ENCODE measurements at places on chromosomes 2 and 18.

GRCh38 chr2:8575834-8576423 lies 105.9 kb upstream of the ID2 start:
- DNase-seq: no peak

DNA sequence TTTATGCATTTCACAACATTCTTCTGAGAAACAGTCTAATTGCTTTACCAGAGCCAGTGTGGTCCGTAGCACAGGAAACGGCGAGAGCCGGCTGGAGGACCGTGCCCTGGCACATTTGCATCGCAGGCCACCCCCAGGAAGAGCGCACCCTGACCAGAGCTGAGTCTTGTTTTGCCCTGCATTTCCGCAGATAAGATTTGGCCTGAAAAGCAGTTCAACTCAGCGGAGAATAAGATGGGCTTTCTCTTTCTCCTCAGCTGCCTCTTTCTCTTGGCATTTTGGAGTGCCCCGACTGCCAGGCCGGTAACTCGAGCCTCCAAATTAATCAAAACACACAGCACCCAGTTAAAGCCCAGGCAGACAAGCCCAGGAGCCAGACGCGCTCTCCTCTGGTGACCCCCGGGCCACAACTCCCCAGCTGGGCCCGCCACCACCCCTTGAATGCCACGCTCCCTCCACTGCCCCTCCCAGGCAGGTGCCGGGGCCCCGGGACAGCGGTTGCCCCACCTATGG lies 464 bp downstream of the COL4A4 start:
- DNase-seq: no peak

DNA sequence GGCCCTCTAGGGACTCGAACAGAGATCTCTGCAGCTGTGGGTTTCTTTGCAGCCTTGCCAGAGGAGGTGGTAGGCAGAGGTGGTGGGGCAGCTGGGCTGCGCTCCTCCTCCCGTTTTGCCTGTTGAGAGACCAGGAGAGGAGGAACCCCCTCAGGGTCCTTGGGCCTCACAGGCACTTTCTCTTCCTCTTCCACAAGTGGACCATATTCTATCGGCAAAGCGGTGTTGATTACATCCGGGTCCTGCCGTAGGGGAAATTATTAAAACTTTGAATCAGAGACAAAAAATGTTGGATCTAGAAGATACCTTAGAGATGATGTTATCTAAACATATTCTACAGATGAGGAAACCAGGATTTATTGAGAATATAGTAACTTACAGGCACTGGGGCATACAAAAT lies 78.5 kb downstream of the CLIP4 start:
- DNase-seq: no peak

GRCh38 chr2:6692819-6693218 lies 172.9 kb downstream of the CMPK2 start:
- no peak for DNase-seq

DNA sequence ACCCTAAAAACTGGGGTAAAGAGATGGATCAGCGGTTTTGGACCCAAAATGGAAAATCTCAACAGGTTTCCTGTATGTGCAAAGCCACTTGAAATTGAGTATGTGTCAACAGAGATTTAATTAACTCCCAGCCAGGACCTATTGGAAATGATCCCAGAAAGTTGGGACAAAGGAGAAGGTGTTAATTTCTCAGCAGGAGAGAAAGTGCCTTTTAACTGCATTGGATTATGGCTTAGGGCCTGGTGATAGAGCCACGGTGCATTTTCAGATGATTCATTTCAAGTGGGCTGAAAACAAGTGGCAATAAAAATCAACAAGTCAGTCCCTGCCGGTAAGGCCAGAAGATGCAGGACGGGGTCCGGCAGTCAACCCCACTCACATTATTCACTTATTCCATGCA lies 80.2 kb upstream of the BCL11A start:
- DNase-seq: no peak

GRCh38 chr18:28438381-28438780 lies 261.5 kb upstream of the CDH2 start:
- DNase-seq: no peak

DNA sequence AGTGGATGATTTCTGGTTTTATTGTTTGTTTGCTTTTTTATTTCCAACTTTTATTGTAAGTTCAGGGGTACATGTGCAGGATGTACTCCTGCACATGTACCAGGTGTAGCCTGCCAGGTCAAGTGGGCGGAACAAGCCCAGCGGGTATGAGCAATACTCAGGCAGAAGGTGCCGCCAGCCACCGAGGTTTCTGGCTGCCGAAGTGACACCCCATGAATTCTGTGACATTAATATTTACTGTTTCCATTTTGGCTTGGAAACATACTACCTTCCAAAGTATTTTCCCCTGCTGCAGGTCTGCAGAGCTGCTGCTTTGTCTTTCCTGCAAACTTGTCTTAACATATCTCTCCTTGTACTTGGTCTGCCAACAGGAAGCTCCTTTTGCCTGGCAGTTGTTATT lies 78.5 kb downstream of the PTPN4 start:
- DNase-seq: no peak

GRCh38 chr2:111219734-111220505 lies 99.2 kb downstream of the BCL2L11 start:
- DNase-seq: no peak

- no peak for DNase-seq
Measured at GRCh38 chr18:45724601-45725000, 620 bp downstream of the SLC14A1 start.

- no peak for DNase-seq
Measured at GRCh38 chr2:174877751-174878150, 113.5 kb upstream of the CHRNA1 start.

DNA sequence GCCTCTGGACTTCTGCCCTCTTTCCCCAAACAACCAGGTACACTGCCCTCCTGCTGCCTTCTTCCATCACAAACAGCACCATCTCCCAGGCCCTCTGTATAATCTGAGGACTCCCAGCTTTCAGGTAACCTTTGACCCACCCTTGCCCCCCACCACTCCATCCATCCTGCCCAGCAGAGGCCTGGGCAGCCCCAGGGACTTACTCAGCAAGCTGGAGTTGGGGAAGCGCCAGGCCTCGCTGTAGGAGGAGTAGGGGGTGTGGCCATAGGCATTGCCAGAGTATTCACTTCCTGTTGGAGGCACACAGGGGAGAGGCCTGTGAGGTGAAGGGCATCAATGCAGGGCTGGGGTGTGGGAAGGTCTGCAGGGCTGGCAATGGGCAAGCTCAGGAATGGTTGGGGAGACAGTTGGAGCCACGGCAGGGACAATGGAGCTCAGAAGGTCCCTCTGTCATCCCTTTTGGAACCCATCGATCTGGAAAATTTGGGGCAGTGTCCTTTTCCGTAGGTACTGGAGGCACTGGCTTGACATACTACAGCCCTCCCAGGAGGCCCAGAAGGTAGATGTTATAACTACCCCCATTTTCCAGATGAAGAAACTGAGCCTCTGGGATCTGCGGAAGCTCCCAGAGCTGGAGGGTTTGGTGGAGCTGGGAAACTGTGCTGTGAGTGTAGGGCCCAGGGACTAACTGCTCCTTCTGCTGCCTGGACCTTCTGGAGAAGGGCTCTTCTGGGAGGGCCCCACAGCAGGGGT lies 46.3 kb downstream of the PSD4 start:
- no peak for DNase-seq

GRCh38 chr2:64763126-64763525 lies 109.4 kb upstream of the SERTAD2 start:
- no peak for DNase-seq

DNA sequence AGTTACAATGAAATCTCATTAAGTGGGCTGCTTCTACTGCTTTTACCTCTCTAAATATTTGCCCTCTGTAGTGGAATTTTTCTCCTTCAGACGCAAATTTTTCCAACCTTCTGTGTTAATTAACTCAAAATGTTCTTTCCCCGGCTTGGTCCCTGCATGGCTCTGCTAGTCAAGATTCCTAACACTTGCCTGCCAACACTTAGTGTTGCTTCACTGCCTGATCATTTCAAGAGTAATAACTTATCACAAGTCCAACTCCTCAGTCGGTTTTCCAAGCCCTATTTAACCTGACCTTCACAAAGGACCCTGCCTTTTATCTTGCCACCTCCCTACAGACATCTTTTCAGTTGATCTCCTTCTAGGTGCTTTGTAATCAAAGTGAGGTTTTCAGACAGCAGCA lies 142.7 kb downstream of the HRH4 start:
- DNase-seq: no peak

DNA sequence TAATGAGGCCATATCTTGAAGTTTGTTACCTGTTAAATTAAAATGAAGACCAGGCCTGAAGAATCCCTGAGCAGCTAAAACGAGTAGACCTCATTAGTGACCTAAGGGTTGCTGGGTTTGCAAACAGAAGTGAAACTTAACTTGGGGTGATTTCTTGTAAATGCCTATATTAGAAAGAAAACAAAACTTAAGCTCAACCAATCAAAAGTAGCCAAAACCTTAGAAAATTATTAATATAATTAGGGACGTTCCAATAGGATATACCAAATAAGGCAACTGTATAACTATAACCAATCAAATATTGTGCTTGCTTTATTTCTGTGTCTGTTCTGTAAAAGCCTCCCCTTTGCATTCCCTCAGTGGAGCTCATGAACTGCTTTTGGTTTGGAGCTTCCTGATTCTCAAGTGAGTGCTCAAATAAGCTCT lies 137.9 kb upstream of the VRK2 start:
- no peak for DNase-seq

DNA sequence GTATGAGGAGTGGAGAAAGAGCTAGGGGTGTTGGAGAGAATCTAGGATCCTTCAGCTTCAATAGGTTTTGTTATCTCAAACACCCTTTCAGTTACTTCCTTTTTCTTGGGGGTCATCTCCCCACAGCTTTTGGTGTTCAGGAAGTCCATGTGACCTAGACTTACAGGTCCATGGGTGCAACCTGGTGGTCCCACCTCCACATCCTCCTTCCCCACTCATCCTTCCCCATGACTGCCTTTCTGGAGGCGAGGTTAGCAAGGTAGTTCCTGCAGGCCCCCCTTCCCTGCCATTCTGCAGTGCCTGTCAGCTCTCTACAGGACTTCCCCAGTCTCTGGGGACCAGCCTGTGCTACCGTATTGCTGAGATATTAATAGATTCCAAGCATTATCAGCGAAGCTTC lies 107.6 kb downstream of the TMEM17 start:
- no peak for DNase-seq

DNA sequence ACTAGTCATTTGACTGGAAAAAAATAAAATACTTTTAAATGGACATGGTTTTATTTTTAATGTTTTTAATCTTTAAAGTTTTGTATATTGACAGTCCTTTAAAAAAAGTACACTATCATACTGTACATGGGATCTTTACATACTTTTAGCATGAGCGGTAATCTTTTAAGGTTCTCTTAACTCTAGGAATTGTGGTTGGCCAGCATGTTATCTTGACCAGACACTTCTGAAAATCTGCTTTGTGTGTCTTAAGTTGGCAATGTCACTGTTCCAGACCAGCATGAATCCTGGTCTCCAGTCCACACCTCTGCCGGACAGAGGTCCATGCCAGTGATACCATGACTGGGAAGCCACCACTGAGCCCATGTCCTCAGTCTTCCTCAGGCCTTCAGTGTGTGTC lies 17.7 kb downstream of the ITGB1BP1 start:
- no peak for DNase-seq

- no peak for DNase-seq
Measured at GRCh38 chr18:30889519-30890301, 152.8 kb downstream of the DSC3 start.

DNA sequence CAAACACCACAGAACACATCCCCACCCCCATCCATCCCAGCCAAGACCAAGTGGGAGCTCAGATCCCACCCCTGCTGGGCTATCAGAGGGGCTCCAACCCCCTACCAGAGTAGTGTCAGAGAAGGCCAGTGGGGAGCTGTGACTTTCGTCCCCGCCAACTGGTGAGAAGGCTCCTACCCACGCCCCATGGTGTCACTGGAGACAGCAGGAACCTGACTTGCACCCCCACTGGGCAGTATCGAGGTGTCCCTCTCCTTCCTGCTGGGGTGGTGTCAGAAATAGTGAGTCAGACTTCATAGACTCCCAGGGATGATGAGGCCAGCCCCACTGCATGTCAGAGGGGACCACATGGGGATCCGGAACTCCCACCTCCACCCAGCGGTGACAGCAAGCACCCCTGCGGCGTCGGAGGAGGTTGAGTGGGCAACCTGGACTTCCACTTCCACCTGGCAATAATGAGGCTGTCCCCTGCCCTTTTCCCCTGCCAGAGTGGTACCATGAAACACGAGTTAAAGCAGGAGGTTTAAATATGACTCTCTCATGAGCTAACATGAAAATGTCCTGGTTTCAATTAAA lies 106.7 kb downstream of the CTIF start:
- DNase-seq: no peak

DNA sequence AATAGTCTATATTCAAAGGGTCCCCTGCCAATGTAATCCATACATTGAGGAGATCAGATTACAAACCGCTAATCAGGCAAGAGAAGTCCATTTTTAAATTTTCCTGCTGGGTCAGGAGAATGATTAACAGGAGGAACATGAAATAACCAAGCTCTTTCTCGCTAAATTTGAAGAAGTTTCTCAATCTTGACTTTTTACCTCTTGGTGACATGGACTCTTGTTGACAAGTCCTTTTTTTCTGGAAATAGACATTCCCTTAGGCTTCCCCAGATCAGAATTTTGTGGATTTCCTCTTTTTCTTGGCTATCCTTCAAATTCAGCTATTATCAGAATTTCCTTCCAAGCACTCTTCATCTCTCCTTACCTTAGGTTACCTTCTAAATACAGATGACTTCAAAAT lies 153.0 kb upstream of the LRATD1 start:
- no peak for DNase-seq

DNA sequence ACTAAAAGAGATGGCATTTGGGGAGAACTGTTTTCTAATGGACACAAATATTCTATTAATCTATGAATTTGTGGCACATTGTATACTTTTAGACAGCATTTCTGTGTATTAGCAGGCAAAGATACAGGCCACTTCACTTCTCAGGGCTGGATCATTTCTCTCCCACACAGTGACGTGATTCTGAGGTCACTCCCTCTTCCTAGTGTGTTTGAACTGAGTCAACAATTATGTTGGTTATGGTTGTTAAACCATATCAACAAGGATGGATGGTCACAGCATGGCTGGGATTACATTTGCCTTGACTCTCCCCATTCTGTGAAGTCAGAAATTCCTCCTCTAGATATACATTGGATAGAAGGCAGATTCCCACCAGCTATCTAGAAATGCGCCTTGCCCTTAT lies 11.6 kb downstream of the NOSTRIN start:
- DNase-seq: no peak

Data from stimulated activated CD4-positive, alpha-beta T cell treated with anti-CD3 and anti-CD28 coated beads, Interleukin-12 subunit alpha, Interleukin-12 subunit beta, amount 100 ng/mL, for 4 hours (primary cell).